ENCODE measurements at places on chromosomes 4 and X. TPM values are rescaled to one million over a fixed set of nuclear protein-coding genes. Genes with fewer than 3 reads are reported as not detected.

- no peak overlapping the region for H3K27ac ChIP-seq
- H3K4me3 ChIP-seq: no peak overlapping the region
- no peaks in the 10 kb centered on the region for H3K27me3 ChIP-seq
- no peaks in the 10 kb centered on the region for H3K36me3 ChIP-seq
These were observed 93.9 kb downstream of the MID1 start for GRCh38 chrX:10526451-10526850.

GRCh38 chrX:107940095-107940494 is 42.1 kb downstream of the TEX13B start:
- H3K4me3 ChIP-seq: no peak overlapping the region
- DNase-seq: no peak
- no peak overlapping the region for H3K27ac ChIP-seq
- H3K36me3 ChIP-seq: peaks cover 8% of the 10 kb centered on the region
- H3K27me3 ChIP-seq: peaks cover 52% of the 10 kb centered on the region

- peaks cover 5% of the 10 kb centered on the region for H3K4me1 ChIP-seq
- no peak overlapping the region for H3K4me3 ChIP-seq
- H3K27ac ChIP-seq: no peak overlapping the region
These were observed 53.5 kb downstream of the TBC1D14 start for GRCh38 chr4:6963139-6963611.

DNA sequence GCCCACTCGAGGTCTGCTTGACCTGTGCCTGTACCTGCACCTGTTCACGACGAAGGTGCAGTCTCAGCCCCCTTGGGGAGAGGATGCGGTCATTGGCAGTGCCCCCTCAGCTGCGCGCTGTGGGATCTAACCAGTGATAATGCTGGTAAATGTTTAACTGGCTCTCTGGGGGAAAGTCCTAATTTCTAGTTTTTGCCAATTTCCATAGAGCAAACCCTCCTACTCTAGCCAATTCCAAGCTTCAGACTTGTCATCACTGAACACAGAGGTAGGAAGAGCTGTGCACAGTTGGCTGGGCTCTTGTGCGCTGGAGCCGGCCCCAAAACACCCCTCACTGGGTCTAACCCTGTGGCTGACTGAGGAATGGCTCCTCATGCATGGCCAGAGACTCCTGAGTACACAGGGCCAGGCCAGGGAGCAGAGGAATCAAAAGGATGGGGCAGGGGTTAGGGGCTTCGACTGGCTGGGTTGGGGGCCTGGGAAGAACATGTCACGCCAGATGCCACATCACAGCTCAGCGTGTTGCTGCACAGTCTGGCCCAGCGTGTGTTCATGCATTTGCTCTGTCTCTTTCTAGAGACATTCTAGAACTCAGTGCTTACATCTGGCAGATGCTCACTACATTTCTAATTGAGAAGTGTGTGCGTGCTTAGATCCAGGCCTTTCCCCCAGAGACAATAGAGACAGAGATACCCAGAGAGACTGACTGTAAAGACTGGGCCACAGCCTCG is 270.8 kb downstream of the BCOR start:
- no peak overlapping the region for H3K27ac ChIP-seq
- H3K4me3 ChIP-seq: no peak overlapping the region
- no peaks in the 10 kb centered on the region for H3K36me3 ChIP-seq
- H3K4me1 ChIP-seq: no peaks in the 10 kb centered on the region

- no peak for DNase-seq
- no peak overlapping the region for H3K27ac ChIP-seq
- H3K27me3 ChIP-seq: peaks cover 25% of the 10 kb centered on the region
- H3K36me3 ChIP-seq: no peaks in the 10 kb centered on the region
These were observed 26.1 kb downstream of the KLHL34 start for GRCh38 chrX:21632027-21632426.

DNA sequence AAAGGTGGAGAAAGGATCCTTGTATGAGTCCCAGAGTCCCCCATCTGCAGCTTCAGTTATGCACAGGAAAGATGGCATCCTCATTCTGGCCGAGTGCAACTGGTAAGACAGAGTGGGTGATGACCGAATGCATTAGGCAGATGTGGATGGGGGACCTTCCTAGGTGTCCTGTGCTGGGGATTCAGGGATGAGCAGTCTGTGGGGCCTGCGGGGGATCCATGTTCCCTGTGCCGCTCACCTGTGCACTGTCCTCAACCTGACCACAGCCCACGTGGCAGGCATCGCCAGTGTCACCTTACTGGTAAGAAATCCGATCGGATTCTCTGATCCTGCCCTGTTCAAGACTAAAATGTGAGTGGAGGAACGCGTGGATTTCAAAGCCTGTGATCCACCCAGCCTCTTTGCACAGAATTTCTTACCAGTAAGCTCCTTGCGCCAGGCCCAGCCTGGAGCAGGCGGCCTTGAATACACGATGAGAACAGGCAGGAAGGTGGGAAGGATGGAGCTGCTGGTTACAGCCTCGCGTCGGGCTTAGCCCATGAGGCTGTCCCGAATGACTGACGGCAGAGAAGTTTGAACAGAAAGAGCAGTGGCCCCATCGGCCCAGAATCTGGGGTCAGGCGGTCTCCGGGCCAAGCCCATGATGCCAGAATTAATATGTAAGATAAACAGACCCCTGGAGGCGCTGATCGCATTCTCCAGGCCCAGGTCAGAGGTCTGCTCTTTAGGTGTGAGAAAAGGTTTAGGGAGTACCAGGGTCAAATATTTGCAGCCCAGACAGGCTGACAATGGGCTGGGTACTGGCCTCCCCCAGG is 56.5 kb downstream of the CPZ start:
- H3K27ac ChIP-seq: no peak overlapping the region
- no peak overlapping the region for H3K4me3 ChIP-seq
- no peaks in the 10 kb centered on the region for H3K27me3 ChIP-seq

- no peaks in the 10 kb centered on the region for H3K36me3 ChIP-seq
- peaks cover 12% of the 10 kb centered on the region for H3K27me3 ChIP-seq
- H3K4me1 ChIP-seq: no peaks in the 10 kb centered on the region
- H3K27ac ChIP-seq: peak overlapping the region; percentile 2
- no peak overlapping the region for H3K4me3 ChIP-seq
These were observed 4.2 kb upstream of the JCHAIN start for GRCh38 chr4:70670332-70671014.

- peak overlapping the region; percentile 93 for H3K4me3 ChIP-seq
- peaks cover 30% of the 10 kb centered on the region for H3K4me1 ChIP-seq
- no peaks in the 10 kb centered on the region for H3K27me3 ChIP-seq
- DNase-seq: peak; percentile 83
- no peaks in the 10 kb centered on the region for H3K36me3 ChIP-seq
These were observed 2.1 kb upstream of the FAT1 start for GRCh38 chr4:186725469-186726425.

GRCh38 chr4:169675825-169676224 is 55.4 kb downstream of the CLCN3 start:
- no peaks in the 10 kb centered on the region for H3K4me1 ChIP-seq
- no peak overlapping the region for H3K4me3 ChIP-seq

- H3K4me1 ChIP-seq: no peaks in the 10 kb centered on the region
- no peak overlapping the region for H3K27ac ChIP-seq
- no peaks in the 10 kb centered on the region for H3K27me3 ChIP-seq
- H3K36me3 ChIP-seq: no peaks in the 10 kb centered on the region
- no peak overlapping the region for H3K4me3 ChIP-seq
These were observed 72.9 kb upstream of the TNIP3 start for GRCh38 chr4:121237069-121237399.

DNA sequence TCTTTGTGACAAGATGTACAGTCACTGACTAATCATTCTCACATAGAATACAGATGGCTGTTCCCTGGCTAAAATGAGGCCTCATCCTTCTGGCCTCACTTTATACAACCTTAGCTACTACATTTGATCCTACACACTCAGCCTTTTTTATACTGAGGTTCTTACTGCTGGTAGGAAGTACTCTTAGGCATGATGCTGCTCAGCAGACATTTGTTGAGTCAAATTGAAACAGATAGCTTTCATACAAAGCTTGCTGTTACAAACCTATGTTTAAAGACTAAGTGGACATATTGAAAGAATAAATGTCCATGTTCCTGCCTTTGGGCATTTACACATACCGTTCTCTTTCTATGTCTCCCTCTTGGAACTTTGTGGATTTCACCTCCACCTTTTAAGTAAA is 154.9 kb downstream of the NPFFR2 start:
- no peaks in the 10 kb centered on the region for H3K36me3 ChIP-seq
- no peak for DNase-seq
- H3K4me3 ChIP-seq: no peak overlapping the region
- H3K27me3 ChIP-seq: no peaks in the 10 kb centered on the region
- H3K4me1 ChIP-seq: no peaks in the 10 kb centered on the region

DNA sequence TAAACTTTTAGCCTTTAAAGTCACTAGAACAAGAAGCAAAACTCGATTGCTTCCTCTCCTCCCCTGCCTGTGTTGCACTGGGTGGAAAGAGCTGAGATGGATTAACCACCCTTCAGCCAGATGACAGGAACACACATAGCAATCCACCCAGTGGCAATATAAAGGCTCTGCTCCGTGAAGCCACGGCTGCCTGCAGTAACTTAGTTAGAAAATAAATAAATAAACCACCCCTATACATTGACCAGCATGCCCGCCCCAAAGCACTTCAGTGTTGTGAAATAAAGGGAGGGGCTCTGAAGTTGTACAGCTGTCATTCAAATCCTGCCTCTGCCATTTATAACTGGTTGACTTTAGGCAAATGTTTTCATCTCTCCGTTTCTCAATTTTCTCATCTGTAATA is 217.1 kb upstream of the LDB2 start:
- H3K4me1 ChIP-seq: no peaks in the 10 kb centered on the region
- H3K27me3 ChIP-seq: no peaks in the 10 kb centered on the region
- H3K36me3 ChIP-seq: no peaks in the 10 kb centered on the region
- no peak overlapping the region for H3K4me3 ChIP-seq
- no peak overlapping the region for H3K27ac ChIP-seq
- DNase-seq: no peak

GRCh38 chr4:107900067-107900466 is 31.3 kb upstream of the CYP2U1 start:
- H3K27me3 ChIP-seq: no peaks in the 10 kb centered on the region
- no peak for DNase-seq
- no peak overlapping the region for H3K27ac ChIP-seq
- H3K4me3 ChIP-seq: no peak overlapping the region
- H3K4me1 ChIP-seq: peaks cover 38% of the 10 kb centered on the region

DNA sequence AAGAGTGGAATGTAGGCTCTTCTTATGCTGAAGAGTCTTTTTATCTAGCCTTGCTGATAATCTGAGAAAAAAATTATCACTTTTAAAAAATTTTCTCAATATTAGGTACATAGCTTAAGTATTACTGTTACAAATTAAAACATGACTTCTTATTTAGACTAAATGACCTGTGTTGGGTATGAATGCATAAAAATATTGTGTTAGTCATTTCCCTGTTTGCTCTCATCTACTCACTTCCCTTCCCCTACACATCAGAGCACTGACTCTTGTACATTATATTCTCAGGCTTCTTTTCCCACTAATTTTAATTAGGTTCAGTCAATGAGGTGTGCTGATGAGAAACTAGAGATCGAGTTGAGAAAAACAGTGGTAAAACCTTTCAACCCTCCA is 881.0 kb downstream of the PCDH18 start:
- H3K27ac ChIP-seq: no peak overlapping the region
- H3K4me3 ChIP-seq: no peak overlapping the region
- DNase-seq: no peak
- no peaks in the 10 kb centered on the region for H3K36me3 ChIP-seq

- H3K27me3 ChIP-seq: no peaks in the 10 kb centered on the region
- DNase-seq: peak; percentile 20
- H3K4me1 ChIP-seq: peaks cover 8% of the 10 kb centered on the region
- no peak overlapping the region for H3K27ac ChIP-seq
- no peaks in the 10 kb centered on the region for H3K36me3 ChIP-seq
These were observed 1025.5 kb downstream of the RAB28 start for GRCh38 chr4:12458621-12459020.

DNA sequence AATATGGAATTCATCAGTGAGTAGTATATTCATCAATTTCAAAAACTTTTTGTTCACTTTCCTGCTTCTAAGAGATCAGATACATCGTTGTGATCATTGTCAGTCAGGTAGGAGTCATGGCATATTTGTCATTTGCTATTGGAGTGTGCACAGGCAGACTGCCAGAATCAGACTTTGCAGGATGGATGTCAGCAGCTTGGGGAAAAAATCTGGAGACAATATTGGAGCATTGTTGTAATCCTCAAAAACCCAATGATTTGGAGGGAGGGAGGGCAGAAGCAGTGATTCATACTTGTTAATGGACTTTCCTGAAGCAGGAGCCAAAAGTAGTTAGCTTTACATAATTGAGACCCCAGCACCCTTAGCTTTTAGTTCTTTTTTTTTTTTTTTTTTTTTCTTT is 59.6 kb upstream of the DRP2 start:
- H3K27me3 ChIP-seq: peaks cover 24% of the 10 kb centered on the region
- no peak overlapping the region for H3K27ac ChIP-seq
- no peak overlapping the region for H3K4me3 ChIP-seq
- H3K4me1 ChIP-seq: no peaks in the 10 kb centered on the region
- H3K36me3 ChIP-seq: peaks cover 21% of the 10 kb centered on the region

DNA sequence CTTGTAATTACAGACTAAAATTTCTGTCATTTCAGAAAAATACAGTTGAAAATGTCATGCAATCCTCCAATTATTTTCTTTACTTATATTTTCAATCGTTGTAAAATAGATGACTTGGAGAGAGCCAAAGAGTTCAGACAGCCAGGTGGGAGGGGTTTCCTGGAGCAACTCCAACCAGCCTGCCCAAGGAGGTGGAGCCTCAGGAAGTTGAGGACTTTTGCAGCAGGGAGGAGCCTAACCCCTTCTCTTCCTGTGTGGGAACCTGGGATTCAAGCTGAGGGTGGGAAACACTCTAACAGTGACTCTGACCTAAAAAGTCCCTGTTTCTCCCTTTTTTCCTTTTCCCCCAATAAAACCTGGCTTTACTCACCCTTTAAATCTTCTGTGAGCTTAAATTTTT is 72.2 kb upstream of the GABRG1 start:
- no peaks in the 10 kb centered on the region for H3K4me1 ChIP-seq
- H3K27me3 ChIP-seq: no peaks in the 10 kb centered on the region
- DNase-seq: no peak
- H3K36me3 ChIP-seq: no peaks in the 10 kb centered on the region
- H3K4me3 ChIP-seq: no peak overlapping the region

- H3K4me3 ChIP-seq: no peak overlapping the region
- no peaks in the 10 kb centered on the region for H3K27me3 ChIP-seq
- peaks cover 9% of the 10 kb centered on the region for H3K4me1 ChIP-seq
- no peak for DNase-seq
- H3K27ac ChIP-seq: peak overlapping the region; percentile 54
- H3K36me3 ChIP-seq: peaks cover 78% of the 10 kb centered on the region
These were observed 26.1 kb downstream of the RNF4 start for GRCh38 chr4:2494992-2495391.

DNA sequence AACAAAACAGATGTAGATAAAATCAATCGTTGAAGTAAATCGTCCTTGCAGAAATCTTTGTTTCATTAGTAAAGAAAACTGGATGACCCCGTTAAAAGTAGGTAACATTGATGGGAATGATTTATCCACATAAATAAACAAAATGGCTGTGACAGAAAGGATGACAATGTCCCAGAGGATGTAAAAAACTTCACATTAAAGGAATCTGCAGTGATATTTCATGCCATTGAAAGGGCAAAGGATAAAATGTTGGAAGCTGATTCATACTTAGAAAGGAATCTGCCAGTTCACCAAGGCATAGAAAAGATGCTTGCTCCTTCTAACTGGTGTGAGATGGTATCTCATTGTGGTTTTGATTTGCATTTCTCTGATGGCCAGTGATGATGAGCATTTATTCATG is 24.2 kb upstream of the EPGN start:
- no peaks in the 10 kb centered on the region for H3K27me3 ChIP-seq
- H3K27ac ChIP-seq: peak overlapping the region; percentile 81
- peaks cover 21% of the 10 kb centered on the region for H3K4me1 ChIP-seq
- H3K36me3 ChIP-seq: peaks cover 45% of the 10 kb centered on the region
- peak overlapping the region; percentile 58 for H3K4me3 ChIP-seq

POLN gene
- total RNA-seq: 2.8 TPM

ANK2 gene
- total RNA-seq: 41.2 TPM

CFI gene
- not detected for total RNA-seq

NPNT gene
- total RNA-seq: not detected

FAM184B gene
- total RNA-seq: not detected

CT45A5 gene
- not detected for total RNA-seq

Measured in MCF 10A (cell line).